ENCODE measurements at places on chromosomes 16 and 17.

DNA sequence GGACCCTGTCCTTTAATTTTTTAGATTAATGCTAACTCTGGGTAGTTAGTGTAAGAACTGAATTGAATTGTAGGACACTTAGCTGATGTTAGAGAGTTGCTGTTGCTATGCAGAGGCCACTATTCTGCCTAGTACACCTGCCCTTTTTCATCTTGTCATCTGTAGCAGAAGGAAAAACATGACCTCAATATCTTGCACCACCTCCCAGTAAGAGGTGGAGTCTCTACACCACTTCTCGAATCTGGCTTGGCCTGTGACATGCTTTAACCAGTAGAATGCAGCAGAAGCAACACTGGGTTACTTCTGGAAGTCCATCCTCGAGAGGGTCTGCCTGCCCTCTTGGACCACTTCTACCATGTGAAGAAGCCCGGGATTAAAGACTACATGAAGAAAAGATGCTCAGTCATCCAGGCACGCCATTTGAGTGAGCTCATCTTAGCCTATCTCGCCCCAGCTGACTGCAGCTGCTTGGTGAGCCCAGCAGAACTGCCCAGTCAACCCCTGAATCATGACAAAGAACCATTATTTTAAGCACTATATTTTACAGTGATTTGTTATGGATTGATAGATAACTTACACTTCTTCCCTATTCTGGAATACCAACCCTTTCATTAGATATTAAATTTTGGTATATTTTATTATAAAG, 153.5 kb downstream of the MYO1D start:
- DNase-seq = no peak

DNA sequence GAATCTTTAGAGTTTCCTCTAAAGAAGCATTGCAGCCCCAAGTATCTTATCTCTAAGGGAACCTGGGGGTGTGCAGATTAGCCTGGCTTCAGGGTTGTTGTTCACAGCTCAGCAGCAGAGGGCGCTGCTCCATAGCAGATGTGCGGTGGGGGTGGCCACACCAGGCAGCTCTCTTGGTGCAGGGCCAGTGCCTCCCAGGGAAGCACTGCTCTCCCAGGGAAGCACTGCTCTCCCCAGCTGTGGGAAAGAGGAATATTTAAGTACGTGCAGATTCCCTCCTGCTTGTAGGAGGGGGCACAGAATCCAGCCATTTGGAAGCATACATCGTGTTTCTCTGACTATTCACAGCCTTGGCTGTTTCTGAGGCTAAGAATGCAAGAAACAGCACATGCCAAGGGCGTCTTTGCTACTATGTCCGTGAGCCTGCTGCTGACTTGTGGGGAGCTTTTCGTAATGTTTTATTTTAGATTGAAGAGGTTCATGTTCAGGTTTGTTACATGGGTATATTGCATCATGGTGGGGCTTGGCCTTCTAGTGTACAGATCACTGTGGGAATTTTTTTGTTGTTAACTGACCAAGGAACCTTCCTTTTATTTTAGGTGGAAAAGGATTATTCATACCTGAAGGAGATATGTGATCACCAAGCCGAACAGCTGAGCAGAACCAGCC, 217.8 kb downstream of the SPECC1 start:
- peak; percentile 51 for DNase-seq

- DNase-seq = no peak
Measured at GRCh38 chr17:81553616-81554181, 1.5 kb upstream of the FAAP100 start.

DNA sequence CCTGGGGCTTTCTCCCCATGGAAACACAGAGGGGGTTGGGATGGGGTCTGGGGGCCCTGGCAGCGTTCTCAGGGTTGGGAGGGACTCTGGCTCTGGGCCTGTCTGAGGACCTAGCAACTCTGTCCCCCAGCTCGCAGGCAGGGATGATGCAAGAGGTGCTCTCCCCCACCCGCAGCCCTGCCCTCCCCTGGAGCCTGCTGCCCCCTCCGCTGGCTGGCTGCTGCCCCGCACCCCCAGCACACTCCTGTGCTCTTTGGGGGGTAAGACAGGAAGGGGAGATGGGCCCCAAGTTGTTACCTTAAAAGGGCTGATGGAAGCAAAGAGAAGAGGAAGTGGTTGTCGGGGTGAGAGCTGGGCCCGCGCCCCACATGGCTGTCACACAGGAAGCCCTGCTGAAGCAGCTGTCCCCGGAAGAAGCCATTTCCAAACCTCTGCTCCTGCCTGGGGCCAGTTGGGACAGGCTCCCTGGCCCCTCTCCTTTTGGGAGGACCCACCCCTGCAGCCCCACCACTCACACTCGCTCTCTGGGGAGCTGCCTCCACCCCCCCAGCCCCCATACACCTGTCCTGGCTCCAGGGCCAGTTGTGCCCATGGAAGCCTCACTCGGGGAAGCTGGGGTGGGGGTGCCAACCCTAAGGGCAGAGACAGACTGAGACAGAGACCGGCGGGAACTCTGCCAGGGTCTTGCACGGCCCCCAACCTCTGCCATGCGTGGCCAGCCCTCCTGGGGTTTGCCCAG, 2.5 kb downstream of the CORO1A start:
- DNase-seq = peak; percentile 79

GRCh38 chr16:2178321-2179106, 17.9 kb downstream of the CASKIN1 start:
- DNase-seq = peak; percentile 15

GRCh38 chr17:55546991-55547664, 35.9 kb upstream of the SMIM36 start:
- DNase-seq = no peak

- DNase-seq = no peak
Measured at GRCh38 chr17:40251576-40251975, 32.5 kb downstream of the WIPF2 start.

DNA sequence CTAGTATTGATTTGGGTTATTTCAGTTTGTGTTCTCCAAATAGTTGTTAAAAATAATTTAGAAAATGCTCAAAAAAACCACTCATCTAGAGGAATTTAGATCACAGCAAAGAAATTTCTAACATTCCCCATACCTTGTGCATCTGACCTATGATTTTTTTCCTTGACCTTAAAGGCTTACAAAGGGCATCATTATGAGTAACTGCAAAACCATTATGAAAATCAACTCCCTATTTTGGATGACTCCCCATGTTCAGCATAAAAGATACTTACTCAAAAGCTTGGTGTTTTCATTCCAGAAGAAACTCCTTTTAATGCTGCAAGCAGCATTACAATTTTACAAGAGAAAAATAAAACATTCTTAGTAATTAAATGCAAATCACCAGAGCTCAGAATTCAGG, 83.2 kb downstream of the GRIN2A start:
- no peak for DNase-seq

DNA sequence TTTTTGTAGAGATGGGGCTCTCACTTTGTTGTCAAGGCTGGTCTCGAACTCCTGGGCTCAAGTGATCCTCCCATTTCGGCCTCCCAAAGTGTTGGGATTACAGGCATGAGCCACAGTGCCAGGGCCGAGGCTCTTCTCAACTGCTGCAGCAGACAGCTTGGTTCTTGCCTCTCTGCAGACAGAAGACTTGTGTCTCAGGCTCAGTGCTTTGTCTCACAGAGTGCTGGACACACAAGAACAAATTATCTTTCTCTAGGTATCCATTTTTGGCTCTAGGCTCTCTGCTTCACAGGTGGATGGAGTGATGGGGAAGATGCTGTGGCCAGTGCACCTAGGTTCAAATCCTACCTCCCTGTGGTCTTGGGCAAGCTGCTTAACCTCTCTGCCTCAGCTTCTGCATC, 80.8 kb upstream of the RNU2-1 start:
- DNase-seq = no peak

- DNase-seq = peak; percentile 44
Measured at GRCh38 chr17:46020023-46020761, 21.1 kb downstream of the STH start.

- no peak for DNase-seq
Measured at GRCh38 chr16:6573577-6573976, 759.1 kb upstream of the RBFOX1 start.

DNA sequence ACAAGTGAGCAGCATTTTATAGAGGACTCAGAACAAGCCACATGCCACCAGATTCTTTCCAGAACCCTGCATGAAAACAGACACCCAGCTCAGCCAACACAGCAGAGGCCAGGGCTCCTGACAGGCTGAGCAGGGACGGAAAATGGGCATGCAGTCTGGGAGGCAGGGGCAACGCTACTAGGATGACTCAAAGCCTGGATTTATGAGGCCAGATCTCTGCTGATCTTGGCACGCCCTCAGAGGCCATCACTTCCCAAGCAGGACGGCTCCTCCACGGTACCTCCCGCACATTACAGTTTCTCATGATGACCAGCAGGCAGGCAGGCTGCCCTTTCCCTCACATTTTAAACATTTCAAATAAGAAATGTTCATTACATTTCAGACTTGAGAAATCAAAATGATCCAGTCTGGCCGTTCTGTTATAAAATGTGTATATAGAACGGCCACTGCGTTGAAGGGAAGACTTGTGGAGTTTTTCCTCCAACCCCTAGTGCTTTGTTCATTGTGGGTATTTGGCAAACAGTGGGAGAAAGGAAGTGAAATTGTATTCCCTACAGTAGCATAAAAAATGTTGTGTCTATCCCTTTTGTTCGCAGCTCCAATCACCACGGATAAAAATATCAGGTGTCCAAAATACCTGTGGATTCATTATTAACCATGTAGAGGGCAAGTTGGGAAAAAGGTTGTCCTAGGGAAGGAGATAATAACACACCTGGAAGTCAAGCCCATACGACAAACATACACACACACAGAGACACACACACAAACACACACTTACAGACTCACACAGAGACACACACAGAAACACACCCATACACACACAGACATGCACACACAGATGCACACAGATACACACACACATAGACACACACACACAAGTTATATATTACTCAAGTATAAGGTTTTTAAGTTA, 64.8 kb upstream of the ADAMTS18 start:
- DNase-seq = no peak

DNA sequence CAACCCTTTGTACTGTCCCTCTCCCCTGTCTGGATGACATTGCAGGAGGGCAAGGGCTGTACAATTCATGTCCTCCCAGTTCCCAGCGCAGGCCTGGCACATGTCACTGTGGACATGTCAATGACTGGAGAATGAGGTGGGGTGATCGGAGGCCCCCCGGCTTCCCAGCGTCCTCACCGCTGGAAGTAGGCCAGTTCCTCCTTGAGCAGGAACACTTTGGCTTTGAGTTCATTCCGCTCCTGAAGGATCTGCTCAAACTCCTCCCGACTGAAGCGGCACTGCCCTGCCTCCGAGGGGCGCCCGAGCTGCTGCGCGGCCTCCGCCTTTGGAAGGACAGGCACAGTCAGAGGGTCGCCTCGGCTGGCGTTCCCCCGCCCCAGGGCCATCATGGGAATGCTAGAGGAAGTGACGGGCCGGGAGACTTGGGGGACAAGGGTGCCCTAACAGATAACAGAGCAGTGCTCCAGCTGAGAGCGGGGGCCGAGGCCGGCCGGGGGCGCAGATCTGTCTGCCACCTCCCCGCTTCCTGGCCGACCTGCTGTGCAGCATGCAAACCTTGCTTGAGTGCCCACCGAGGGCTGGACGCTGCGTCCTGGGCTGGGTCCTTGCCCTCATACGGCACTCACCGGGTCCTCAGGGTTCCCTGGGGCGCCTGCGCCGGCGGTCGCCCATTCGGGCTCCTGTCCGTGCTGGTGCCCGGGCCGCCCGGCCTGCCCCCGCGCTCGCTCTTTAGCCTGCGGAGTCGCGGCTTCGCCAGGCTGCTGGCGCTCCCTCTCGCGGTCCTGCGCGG, 1.3 kb downstream of the RILP start:
- no peak for DNase-seq

- DNase-seq = no peak
Measured at GRCh38 chr17:69760562-69760961, 314.5 kb upstream of the KCNJ16 start.

- peak; percentile 10 for DNase-seq
Measured at GRCh38 chr17:67829331-67829730, 4.0 kb downstream of the BPTF start.

DNA sequence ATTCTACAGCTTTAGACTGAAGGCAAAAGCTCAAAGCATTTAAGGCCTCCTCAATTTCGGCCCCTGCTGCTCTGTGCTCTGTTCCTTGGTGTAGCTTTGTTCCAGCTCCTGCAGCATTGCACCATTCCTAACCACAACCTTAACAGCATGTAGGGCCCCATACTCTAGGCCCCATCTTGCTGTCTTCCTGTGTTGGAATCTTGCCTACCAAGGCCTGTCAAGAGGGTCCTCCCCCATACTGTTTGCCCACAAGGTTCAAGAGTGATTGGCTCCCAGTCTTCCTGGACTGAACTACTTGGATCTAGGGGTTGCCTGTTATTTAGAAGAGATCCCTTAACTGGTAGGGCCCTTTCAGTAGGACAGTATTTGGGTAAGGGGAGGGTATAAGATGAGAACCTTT, 26.8 kb downstream of the TRPV2 start:
- DNase-seq = no peak

GRCh38 chr16:80077696-80078095, 463.1 kb upstream of the DYNLRB2 start:
- no peak for DNase-seq

DNA sequence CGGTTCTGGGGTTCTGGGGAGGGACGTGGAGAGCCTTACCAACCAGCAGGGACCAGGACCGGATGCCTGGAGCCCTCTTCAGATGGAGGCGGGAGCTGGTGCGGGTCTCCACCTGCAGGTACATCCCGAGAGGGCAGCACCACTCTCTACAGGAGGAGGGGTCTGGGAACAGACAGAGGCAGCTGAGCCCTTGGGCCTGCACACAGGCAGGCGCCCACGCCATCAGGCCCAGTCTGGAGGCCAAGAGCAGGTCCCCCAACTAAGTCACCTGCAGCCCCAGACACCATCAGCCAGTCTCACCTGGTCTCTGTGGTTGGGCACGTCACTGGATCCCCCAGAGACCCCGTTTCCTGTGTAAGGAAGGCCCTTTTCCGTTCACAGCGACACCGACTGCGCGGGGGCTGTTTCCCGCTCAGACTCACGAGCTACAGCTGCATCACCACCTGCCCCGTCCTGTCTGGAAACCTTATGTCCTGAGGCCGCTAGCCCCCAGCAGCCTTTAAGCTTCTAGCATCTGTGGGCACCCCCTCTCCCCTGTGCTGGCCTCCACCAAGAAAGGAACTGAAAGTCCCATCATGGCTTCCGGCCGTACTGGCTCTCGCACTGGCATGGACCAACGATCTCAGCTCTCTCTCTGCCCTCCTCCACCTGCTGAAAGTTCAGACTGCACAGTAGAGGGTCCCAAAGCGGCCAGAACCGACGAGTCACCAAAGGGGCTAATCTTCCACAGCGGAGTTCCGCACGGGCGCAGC, 1.2 kb downstream of the CYBC1 start:
- peak; percentile 64 for DNase-seq

- no peak for DNase-seq
Measured at GRCh38 chr17:48100160-48100559, 1.1 kb downstream of the CBX1 start.

DNA sequence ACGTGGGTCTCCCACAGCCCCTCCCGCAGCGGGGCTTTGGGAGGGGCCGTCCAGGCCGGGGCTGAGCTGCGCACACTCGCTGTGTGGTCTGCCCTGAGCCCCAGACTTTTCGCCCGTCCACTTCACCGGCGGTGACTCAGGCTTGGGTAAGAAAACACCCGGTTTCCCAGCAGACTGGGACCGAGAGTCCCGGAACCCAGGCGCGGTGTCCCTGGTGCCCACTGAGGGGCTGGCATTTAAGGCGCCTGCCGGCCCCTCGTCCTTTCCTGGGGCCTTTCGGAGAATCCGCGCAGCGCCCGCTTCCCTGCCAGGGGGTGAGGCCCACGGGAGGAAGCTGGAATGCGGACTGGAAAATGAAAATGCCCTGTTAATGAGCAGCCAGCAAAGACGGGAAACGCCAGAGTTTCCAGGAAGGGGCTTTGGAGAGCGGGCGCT, 100.3 kb downstream of the C16orf95 start:
- DNase-seq = no peak

- DNase-seq = no peak
Measured at GRCh38 chr17:61423967-61424649, 24.5 kb downstream of the TBX2 start.

GRCh38 chr17:27968206-27968732, 74.2 kb upstream of the NLK start:
- DNase-seq = no peak
